ENCODE measurements at places on chromosomes 1 and 21. TPM values are rescaled to one million over a fixed set of nuclear protein-coding genes. Genes with fewer than 3 reads are reported as not detected.

DNA sequence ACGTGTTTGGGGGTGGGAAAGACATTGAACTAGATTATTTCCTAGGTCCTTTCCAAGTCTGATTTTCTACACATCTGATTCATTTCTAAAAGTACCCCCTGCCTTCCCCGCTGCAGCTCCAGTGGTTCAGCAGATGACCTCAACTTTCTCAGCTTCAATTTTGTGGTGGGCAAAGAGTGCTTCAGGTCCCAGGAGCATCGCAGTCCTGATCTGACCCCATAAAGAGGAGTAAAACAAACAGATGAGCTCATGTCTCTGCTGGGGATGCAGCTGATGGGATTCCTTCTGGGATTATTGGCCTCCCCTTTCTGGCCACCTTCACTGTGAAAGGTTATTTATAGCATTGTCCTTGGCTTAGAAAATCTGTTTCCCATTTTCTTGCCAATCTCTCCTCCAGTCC lies 337.0 kb upstream of the PLXNA2 start:
- no peak overlapping the region for H3K27ac ChIP-seq
- no peak for DNase-seq
- no peak overlapping the region for H3K4me3 ChIP-seq
- no peaks in the 10 kb centered on the region for H3K36me3 ChIP-seq

- no peaks in the 10 kb centered on the region for H3K36me3 ChIP-seq
- no peaks in the 10 kb centered on the region for H3K4me1 ChIP-seq
- no peaks in the 10 kb centered on the region for H3K27me3 ChIP-seq
- H3K27ac ChIP-seq: no peak overlapping the region
- H3K4me3 ChIP-seq: no peak overlapping the region
Observed at GRCh38 chr1:56137090-56137489, 442.3 kb downstream of the PLPP3 start.

C4BPA gene
- not detected for total RNA-seq

GRCh38 chr1:108884968-108885367 lies 8.2 kb downstream of the GPSM2 start:
- H3K27me3 ChIP-seq: no peaks in the 10 kb centered on the region
- no peak overlapping the region for H3K27ac ChIP-seq
- DNase-seq: no peak

UQCRH gene
- total RNA-seq: 872 TPM

NT5C1A gene
- not detected for total RNA-seq

GPR157 gene
- 2.1 TPM for total RNA-seq

CD53 gene
- total RNA-seq: not detected

DNA sequence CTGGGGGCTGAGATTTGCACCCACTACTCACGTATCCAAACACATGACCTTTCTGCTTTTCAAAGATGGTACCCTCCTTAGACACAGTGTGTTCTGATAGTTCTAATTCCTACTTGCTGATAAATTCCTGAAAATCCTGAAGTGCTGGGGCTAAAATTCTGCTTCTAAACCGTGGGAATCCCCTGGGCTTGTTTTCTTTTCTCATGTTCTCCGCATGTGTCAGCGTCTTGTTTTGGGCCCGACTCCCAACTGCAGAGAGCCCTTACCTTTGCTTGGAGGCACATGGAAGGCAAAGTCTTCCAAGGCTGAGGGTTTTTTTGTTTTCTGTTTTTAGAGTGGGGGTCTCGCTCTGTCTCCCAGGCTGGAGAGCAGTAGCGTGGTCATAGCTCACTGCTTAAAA lies 27.2 kb downstream of the PSMG1 start:
- no peak overlapping the region for H3K27ac ChIP-seq
- no peak for DNase-seq
- H3K27me3 ChIP-seq: no peaks in the 10 kb centered on the region
- no peak overlapping the region for H3K4me3 ChIP-seq
- H3K36me3 ChIP-seq: no peaks in the 10 kb centered on the region

AADACL4 gene
- not detected for total RNA-seq

DNA sequence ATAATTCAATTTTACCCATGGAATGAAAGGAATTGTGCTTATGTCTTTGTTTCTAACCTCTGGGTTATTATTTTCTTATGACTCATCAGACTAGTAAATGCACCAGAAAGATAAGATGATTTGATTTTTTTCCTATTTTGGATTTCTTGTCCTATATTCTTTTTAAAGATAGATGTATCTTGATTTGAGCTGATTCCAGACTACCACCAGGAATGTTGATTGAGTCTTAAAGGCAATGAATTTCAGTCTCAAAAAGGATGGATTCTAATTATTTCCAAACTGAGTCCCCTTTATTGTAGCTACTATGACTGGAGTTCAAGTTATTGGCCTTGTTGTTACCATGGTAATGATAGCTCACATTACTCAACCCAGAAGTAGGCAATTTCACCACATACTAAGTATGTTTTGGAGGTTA lies 95.8 kb upstream of the RGS4 start:
- H3K4me3 ChIP-seq: no peak overlapping the region
- H3K36me3 ChIP-seq: no peaks in the 10 kb centered on the region
- DNase-seq: no peak
- H3K27me3 ChIP-seq: no peaks in the 10 kb centered on the region
- H3K27ac ChIP-seq: no peak overlapping the region

DNA sequence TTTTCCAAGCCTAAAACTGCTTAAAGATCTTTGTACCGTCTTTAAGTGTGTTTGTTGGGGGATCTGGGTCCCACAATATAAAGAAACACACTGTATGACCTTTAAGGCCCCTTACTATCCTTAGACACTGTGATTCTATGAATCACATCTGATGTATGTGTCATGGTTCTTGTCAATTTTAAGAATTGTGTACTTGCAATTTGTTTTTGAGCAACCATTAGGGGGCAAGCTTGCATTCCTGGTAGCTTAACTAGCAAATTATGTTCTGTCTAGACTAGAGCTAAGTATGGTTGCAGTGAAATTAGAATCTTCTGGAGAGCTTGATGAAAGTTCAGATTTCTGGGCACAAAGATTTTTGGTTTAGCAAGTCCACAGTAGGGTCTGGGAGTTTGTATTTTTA lies 219.5 kb downstream of the TPR start:
- peaks cover 6% of the 10 kb centered on the region for H3K4me1 ChIP-seq
- peak; percentile 27 for DNase-seq
- no peaks in the 10 kb centered on the region for H3K36me3 ChIP-seq
- no peak overlapping the region for H3K27ac ChIP-seq
- H3K4me3 ChIP-seq: no peak overlapping the region

GRCh38 chr1:36971852-36972618 lies 62.3 kb downstream of the GRIK3 start:
- H3K4me1 ChIP-seq: peaks cover 4% of the 10 kb centered on the region
- no peak overlapping the region for H3K4me3 ChIP-seq
- H3K27me3 ChIP-seq: no peaks in the 10 kb centered on the region
- H3K27ac ChIP-seq: no peak overlapping the region
- DNase-seq: no peak
- no peaks in the 10 kb centered on the region for H3K36me3 ChIP-seq

DNA sequence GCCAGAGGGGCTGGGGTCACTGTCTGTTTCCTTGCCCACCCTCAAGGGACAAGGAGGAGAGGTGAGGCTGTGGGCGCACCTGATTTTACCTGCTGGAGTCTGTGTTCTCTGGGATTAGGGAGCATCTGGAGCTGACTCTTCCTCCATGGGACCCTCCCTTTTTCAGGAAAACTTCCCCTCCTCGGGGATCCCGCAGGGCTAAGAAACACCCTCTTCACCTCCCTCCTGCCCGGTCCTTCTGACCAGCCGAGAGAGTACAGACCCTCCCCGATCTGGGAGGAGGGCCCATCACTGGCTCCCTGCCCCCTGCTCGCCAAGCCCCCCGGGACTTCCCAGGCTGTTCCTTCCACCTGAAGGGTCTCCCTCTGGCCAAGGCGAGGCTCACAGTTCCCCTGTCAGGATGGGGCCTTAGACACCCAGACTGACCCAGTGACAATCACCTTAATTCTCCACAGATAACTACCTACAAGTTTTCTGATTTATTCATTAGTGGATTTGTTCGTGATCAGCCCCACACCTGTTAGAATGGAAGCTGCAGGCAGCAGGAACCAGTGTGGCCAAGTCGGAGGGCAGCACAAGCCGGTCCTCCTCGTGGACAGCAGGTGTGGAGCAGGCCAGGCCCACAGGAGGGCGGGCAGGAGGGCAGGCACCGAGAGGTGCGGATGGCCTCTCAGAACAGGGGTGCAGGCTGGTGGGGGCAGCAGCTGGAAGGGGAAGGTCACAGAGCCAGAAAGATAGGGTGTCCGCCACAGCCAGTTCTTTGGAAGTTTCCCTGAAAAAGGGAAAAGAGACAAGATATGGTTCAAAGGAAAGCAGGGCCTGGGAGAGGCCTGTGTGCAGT lies 15.9 kb upstream of the SAMD11 start:
- H3K27ac ChIP-seq: no peak overlapping the region
- H3K4me3 ChIP-seq: no peak overlapping the region
- DNase-seq: peak; percentile 2

DNA sequence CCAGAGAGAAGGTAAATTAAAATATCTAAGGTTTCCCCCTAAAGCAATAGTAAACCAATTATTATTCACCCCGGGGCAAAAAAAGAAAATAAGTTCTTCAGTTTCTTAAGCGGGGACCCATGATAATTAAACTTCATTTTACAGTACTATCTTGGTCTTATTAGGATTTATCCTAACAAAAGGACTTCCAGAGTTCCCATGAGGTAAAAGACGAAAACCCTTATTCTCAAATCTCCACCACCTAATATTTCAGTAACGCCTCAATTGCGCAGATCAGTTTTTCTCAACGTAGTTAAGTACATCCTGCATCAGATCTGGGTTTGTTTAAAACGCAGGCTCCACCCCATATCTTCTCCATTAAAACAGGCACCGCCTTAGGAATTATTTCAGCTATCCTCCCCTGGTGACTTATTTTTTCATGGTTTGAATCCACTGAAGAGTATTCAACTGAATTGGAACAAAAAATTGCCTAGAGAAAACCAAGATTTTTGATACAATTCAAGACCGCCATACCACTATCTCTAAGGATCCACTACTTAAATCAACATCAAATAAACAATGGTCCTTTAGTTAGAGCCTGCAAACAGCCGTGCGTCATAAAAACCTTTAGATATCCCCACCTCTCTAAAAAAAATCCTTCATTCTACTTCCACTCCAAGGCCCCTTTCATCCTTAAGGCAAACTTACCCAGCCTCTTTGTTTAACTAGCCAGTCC lies 1.7 kb downstream of the MCL1 start:
- peak overlapping the region; percentile 71 for H3K4me3 ChIP-seq
- no peak for DNase-seq
- H3K36me3 ChIP-seq: peaks cover 30% of the 10 kb centered on the region
- peaks cover 30% of the 10 kb centered on the region for H3K4me1 ChIP-seq
- H3K27me3 ChIP-seq: no peaks in the 10 kb centered on the region

FNDC5 gene
- total RNA-seq: 9.6 TPM

DNA sequence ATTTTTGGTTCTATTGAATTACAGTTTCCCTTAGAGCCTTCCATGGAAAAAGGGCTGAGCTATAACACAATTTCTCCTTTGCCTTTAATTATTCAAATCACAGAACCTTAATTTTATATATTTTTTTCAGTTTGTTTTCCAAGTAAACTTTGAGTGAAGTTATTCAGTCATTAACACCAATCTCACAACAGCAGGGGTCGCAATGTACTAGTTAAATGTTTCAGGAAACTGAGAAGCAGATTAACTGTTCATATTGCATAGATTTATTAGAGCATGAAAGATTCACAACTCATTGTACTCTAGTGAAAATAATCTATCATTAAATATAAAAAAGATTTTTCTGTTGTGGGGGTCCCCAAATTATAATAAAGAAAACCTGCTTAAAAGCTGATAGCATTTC lies 64.1 kb downstream of the KIFAP3 start:
- H3K4me3 ChIP-seq: no peak overlapping the region
- no peaks in the 10 kb centered on the region for H3K4me1 ChIP-seq
- H3K36me3 ChIP-seq: no peaks in the 10 kb centered on the region
- H3K27me3 ChIP-seq: no peaks in the 10 kb centered on the region
- peak; percentile 65 for DNase-seq

DNA sequence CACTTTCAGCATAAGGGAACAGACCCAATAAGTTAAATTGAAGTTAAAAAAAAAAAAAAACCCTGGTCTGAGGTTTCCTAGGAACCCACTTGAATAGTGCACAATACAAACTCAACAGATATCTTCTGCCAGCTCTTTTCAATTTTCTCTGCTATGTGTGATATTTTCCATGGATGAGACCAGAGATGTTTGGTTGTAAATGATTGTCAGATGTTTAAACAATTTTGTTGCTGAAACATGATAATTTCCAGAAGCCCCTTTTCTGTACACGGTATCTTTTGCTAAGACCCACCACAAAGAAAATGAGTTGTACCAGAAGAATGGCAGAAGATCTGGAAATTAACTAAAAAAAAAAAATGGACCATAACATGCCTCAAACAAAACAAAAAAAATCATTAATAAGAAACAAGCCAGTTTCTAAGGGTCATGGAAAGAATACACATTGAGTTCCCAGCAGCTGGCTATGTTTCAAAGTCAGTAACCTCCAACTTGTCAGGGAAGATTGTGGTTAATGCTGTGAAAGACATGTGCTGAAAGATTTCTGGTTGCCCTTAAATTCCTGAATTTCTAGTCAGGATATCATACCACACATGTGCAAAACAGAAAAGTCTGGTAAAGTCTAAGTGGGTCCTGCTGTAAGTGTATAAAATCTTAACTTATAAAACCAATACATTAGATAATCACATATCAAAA lies 35.6 kb upstream of the MGST3 start:
- H3K4me3 ChIP-seq: no peak overlapping the region
- H3K4me1 ChIP-seq: peaks cover 7% of the 10 kb centered on the region
- peaks cover 18% of the 10 kb centered on the region for H3K27me3 ChIP-seq
- H3K27ac ChIP-seq: no peak overlapping the region

GRCh38 chr1:46301808-46302640 lies 1.4 kb downstream of the LRRC41 start:
- DNase-seq: peak; percentile 85
- no peaks in the 10 kb centered on the region for H3K27me3 ChIP-seq
- H3K27ac ChIP-seq: peak overlapping the region; percentile 97
- peak overlapping the region; percentile 81 for H3K4me3 ChIP-seq
- peaks cover 26% of the 10 kb centered on the region for H3K4me1 ChIP-seq

DNA sequence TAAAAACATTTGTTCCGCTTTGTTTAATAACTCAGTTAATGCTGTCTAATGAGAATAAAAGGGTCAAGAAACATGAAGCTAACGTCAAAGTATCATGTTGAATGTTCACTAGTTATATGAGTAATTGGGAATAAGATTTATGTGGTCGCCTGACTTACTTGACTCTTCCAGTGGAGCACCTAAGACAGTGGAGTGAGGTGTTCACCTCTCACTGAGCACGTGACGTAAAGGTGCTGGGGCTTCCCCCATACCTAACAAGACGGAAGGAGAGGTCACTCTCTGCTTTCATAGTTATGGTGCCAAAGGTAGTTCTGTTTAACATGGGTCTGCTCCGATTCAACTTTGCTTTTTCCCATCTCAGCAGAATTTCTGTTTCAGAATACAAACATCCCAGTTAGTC lies 686 bp downstream of the KMO start:
- DNase-seq: no peak
- H3K36me3 ChIP-seq: no peaks in the 10 kb centered on the region
- no peak overlapping the region for H3K27ac ChIP-seq
- H3K4me1 ChIP-seq: peaks cover 3% of the 10 kb centered on the region
- no peaks in the 10 kb centered on the region for H3K27me3 ChIP-seq

GRCh38 chr1:116605315-116605714 lies 34.5 kb upstream of the CD58 start:
- H3K4me3 ChIP-seq: no peak overlapping the region
- H3K4me1 ChIP-seq: peaks cover 18% of the 10 kb centered on the region
- no peak overlapping the region for H3K27ac ChIP-seq
- H3K36me3 ChIP-seq: no peaks in the 10 kb centered on the region
- DNase-seq: no peak

CASQ2 gene
- total RNA-seq: not detected

DLGAP3 gene
- total RNA-seq: 0.65 TPM

GRCh38 chr1:13824626-13825025 lies 124.6 kb downstream of the PRDM2 start:
- H3K36me3 ChIP-seq: no peaks in the 10 kb centered on the region
- peaks cover 6% of the 10 kb centered on the region for H3K27me3 ChIP-seq
- no peak for DNase-seq
- H3K4me1 ChIP-seq: no peaks in the 10 kb centered on the region
- H3K27ac ChIP-seq: no peak overlapping the region
